ENCODE measurements at places on chromosomes 2 and 18.
A peak's percentile ranks its signal among the peaks of the same experiment; 100 is the strongest.

DNA sequence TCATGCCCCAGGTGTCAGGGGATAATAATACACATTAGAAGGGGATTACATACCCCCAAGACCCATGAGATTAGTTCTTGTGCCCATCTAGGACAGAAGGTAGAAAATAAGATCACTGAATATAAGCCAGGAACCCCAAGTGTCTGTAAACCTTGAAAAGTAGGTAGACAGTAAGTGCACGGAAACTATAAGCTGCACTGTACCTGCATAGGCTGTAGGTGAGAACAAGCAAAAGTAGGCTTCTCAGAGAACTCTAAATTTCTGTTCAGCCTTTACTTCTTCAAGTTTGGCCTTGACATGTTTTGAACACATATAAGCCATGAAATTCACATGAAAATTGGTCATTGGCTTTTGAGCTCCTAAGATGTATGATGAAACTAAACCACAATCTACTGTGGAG, 113.0 kb upstream of the FSIP2 start:
- DNase-seq = no peak

DNA sequence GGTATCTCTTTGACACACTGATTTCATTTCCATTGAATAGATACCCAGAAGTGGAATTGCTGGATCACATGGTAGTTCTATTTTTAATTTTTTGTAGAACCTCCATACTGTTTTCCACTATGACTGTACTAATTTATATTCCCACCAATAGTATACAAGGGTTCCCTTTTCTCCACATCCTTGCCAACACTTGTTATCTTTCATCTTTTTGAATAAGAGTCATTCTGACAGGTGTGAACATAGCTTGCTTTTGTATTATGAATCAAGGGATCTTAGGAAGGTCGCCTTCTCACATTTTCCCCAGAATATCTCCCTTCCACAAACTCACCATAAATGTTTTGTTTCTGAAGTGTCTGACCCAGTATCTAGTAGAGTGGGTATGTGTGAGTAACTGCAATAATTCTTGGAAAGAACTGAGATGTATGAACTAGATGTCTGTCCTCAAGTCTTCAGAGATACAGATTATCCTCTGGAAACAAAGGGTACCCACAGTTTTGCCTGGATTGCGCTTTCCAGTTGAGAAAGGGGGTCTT, 17.1 kb upstream of the SP3 start:
- DNase-seq = no peak

DNA sequence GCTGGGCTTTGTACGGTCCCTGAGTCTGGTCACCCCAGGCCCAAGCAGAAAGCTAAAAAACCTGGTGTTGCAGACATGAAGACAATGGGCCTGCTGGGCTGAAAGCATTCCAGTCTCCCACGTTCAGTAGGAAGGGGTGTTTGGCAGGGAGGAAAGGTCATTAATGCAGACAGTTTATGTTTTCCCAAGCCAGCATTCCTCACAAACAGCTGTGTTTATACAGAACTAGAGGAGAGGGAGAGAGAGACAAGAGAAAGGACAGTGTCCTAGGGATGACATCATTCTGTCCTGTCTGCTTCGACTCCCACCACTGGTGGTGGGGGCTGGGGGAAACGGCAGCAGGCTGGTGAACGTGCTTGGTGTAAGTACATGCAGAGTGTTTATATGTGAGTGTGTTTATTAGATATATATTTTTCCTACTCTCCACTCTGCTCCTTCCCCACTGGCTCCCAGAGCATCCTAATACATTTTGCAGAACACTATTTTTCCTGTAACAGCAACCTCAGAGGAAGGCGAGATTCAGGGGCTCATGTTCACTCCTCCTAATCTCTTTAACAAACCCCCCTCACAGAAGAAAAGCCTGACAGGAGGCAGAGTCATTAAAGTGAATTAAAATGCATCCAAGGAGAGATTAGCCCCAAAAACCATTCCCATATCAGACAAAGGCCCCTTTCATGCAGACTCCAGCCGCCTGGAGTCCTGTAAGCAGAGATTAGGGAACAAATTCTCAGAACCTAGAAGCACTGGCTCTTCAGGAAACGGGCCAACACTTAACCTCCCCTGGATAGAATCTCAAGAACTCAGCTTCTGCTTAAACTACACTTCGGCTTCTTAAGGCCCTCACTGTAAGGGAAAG, 380.4 kb downstream of the TNS1 start:
- peak; percentile 25 for DNase-seq

DNA sequence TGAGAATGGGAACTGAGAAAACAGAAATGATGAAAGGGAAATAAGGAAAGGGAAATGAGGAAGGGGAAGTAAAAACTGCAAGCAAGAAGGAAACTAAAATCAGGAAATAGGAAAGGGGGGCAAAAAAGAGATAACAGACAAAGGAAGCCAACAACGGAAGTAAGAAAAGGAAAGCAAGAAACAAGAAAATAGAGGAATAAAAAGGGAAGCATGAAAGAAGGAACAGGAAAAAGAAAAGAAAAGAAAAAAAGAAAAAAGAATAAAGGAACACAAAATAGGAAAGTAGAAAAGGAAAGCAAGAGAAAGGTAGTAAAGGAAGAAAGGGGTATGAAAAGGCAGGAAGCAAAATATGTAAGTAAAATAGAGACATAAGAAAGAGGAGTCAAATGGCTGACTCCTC, 241.2 kb upstream of the NCKAP5 start:
- no peak for DNase-seq

- DNase-seq = peak; percentile 29
Measured at GRCh38 chr18:49768051-49768391, 45.3 kb downstream of the ACAA2 start.

DNA sequence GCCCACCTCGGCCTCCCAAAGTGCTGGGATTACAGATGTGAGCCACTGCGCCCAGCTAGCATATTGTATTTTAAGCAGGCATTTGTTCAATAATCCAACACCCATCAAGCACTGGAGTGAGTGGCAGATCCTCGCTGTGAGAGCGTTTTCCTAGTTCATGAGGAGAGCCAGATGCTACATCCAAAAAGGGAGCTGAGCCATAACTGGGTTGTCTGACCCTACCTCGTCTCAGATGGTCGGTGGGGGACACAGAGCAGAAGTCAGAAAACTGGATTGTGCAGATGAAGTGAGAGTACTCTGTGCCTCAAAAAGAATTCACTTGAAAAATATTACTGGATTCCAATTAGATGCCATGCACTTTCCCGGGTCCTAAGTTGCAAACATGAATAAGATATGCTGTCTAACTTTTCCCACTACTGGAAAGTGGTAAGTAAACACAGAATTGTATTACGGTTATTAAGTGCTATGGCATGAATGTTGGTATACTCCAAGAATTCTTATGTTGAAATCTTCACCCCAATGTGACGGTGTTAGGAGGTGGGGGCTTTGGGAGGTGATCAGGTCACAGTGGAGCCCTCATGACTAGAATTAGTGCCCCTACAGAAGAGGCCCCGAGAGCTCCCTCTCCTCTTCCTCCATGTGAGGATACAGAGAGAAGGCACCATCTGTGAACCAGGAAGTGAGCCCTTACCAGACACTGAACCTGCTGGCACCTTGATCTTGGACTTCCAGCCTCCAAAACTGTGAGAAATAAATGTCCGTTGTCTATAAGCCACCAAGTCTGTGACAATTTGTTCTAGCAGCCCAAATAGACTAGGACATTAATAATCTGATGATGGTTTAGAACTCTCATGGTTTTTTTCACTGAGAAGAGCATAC, 21.5 kb downstream of the SOWAHC start:
- DNase-seq = no peak

- DNase-seq = no peak
Measured at GRCh38 chr2:40433736-40434135, 18.2 kb downstream of the SLC8A1 start.

DNA sequence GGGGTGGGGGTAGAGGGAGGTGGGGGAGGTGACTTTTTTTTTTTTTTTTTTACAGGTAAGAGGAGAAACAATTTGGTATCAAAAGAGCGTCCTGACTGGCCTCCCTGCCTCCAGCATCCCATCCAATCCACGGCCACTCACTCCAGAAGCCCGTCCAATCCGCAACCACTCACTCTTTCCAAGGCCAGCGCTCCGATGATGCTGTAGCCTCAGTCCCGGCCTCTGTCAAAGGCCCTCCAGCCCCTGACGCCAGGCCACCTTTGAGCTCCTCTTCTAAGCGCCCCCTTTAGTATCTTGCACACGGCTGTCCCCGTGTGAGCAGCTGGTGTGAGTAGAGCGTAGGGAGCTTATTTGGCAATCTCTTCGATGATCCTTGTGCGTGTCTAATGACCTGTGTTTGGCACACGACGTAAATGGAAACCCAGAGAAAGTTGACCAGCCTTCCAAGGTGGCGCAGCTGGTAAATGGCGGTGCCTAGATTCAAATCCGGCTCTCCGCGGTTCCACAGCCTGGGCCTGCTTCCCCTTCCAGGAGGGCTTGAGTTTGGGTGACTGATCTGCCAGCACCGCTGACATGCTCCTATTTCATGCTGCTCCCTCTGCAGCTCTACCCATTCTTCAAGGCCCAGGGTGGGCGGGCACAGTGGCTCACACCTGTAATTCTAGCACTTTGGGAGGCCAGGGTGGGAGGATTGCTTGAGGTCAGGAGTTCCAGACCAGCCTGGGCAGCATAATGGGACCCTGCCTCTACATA, 23.8 kb upstream of the PXDN start:
- no peak for DNase-seq

- DNase-seq = peak; percentile 56
Measured at GRCh38 chr18:28584731-28585130, 407.8 kb upstream of the CDH2 start.

DNA sequence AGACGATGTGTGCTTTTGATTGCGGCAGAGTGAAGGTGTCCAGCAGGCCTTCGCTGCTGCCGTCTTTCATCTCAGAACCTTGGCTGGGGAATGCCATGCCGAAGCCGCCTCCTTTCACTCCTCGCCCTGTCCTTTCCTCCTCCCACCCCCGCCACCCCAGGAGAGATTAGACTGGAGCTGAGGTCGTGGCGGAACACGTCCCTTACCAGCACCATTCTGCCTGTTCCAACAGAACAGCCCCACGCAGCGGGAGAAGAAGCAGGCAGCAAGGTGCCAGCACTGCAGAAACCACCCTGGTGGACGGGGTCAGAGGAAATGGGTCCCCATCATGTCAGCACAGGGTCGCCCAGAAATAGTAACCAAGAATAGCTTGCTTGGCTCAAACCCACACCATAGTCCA, 24.8 kb upstream of the RBM44 start:
- no peak for DNase-seq

- no peak for DNase-seq
Measured at GRCh38 chr2:634636-635388, 42.4 kb downstream of the TMEM18 start.

- no peak for DNase-seq
Measured at GRCh38 chr18:23171581-23172156, 36.4 kb downstream of the CABLES1 start.

GRCh38 chr18:11310476-11311086, 161.2 kb upstream of the PIEZO2 start:
- DNase-seq = no peak

DNA sequence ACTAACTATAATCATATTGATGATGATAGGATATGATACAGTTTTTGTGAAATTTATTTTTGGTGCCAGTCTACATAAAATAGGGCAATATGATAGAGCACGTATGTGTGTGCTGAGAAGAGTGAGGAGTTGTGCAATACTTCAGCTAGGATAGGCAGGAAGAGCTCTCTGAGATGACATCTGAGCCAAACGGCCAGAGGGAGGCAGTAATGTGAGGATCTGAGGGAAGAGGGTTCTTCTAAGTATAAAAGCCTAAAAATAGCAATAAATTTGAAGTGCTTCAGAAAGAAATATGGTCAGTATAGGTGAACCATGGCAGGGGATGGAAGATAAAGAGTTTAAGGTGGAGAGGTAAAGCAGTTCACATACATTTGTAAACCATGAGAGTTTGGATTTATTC, 102.5 kb downstream of the OLA1 start:
- DNase-seq = no peak

GRCh38 chr18:33034945-33035344, 262.1 kb upstream of the KLHL14 start:
- DNase-seq = peak; percentile 2

GRCh38 chr2:50929661-50930060, 102.3 kb downstream of the NRXN1 start:
- DNase-seq = no peak

GRCh38 chr2:136407117-136407951, 289.4 kb upstream of the CXCR4 start:
- no peak for DNase-seq

DNA sequence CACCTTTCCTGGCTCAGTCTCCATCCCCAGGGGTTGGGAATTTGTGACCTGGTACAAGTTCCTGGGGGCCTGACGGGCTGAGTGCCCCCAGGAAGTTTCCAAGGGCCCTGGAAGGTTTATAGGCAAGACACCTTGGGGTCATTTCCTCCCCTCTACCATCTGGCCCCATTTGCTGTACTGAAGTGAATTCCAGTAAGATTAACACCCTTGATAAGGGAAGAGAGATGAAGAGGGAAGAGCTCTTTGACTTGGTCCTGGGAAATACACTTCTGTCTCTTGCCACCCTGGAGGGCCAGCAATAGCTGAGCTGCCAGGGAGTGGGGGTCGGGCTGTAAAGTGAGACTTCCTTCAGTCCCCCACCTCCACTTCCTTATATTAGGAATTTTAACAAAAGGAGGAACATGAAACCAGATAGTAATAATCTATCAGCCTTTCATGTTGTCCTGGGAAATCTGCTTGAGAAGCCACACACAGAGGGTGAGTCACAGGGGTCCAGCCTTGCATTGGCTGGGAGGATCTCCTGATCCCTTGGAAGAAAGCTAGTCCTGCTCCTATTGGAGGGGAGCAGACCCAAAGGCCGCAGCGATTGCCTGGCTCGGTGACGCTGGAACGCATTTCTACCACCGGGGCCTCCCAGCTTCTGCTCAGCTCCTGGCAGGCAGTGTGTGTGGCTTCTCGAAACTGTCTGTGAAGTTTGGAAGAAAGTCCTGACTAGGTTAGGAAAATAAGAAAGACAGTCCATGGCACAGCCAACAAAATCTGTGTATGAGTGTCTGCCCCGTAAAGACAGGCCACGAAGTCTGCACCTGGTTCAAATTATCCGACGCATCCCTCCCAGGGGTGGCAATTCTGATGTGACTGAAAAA, 87.3 kb downstream of the ACAA2 start:
- peak; percentile 98 for DNase-seq

DNA sequence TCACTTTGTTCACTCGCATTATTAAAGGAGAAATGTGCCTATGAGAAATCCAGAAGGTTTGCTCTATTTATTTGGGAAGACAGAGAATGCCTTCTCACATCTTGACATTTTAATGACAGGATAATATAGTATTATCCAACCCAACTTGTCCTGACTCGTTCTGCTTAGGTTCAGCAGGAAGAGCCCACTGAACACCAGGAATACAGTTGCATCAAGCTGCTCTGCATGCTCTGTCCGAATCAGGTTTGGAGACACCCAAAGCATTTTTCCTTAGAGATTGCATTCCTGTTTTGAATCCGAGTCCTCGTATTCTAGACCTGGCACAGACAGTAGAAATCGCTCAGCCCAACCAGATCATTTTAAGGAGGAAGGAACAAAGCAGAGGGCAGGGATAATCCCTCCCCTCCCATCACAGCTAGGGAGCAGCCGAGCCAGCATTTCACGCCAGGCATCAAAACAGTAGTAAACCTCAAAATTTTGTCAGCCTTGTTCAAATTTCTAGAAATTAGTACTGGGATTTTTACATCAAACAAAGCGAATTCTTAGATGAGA, 837.4 kb upstream of the ID2 start:
- DNase-seq = no peak

- no peak for DNase-seq
Measured at GRCh38 chr2:56049233-56049845, 125.8 kb upstream of the EFEMP1 start.

Data from fibroblast of skin of left quadriceps (primary cell).